ENCODE measurements at places on chromosomes 2 and 18.

DNA sequence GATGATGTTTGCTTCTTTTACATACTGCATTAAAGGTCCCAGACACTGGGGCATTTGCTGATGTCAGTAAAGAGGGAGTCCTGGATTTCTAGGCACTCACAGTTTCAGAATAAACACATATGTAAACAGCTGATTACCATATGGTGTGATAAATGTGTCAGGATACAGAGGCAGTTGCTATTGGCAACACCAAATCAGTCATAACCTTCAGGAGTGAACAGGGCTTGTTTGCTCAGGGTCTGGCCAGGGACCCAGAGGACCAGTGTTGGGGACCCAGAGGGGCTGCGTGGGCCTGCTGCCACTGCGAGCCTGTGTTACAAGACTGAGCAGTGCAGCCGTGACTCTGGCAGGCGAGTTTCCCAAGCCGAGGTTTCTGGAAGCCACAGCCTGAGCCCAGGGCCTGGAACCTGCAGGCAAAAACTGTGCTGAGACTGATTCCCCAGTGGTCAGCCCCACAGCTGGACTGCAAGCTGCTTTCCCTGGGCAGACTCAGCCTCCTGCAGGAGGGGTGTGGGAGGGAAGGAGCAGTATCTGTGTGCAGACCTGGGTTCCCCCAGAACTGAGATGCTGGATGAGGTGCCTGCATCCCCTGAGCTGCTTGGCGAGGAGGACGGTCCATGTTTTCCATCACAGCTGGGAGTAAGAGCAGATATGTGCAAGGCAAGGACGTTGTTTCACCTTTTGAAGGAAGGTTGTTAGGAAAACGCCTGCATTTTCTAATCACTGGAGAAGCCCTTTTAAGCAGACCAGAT is 23.6 kb downstream of the ASAP2 start:
- no peak for DNase-seq

GRCh38 chr18:77087393-77088141 is 45.0 kb downstream of the MBP start:
- no peak for DNase-seq

- no peak for DNase-seq
Observed at GRCh38 chr18:61992285-61992684, 99.5 kb upstream of the RNF152 start.

DNA sequence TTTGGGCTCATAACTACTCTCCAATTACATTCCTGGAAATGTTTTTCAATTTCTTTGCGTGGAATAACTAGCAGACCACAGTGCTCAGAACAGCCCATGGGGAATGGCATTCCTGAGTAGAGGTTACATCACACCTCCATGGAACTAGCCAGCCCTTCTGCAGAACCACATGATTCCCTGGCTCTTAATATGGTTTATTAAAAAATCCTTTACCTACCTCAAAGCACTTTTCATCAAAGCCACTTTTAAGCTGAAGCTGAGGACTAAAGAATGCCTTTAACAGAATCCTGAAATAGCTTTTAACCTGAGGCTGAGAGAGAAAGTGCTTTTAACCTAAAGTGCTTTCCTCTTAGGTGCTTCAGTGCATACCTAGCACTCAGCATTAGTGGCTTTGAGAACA is 376.3 kb downstream of the ARHGAP15 start:
- DNase-seq, result no peak

GRCh38 chr18:42436222-42436765 is 481.3 kb downstream of the PIK3C3 start:
- DNase-seq, result no peak

DNA sequence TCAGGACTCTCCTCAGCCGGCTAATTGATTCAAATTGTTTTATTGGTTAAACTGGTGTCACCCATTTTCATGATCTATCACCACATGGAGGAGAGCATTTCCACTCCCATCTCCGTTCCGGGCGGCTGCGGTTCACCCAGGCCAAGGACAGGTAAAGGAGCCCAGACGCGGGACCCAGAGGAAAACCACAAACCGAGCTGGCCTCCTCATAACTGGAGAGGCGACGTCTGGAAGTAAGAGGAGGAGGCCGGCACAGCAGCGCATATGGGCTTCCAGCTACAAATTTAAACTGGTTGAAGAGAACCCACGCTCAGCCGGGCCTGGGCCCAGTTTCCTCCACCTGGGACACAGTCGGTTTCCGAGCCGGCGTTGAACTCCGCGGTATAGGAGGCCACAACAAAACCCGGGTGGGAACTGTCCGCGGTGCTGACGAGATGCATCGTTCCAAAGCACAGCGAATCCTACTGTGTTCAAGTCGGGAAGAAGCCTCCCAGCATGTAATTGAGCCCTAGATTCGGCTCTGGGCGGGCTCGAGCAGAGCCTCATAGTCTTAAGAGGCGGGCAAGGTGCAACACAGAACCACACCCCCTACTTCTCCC is 3.0 kb upstream of the SKOR2 start:
- no peak for DNase-seq

DNA sequence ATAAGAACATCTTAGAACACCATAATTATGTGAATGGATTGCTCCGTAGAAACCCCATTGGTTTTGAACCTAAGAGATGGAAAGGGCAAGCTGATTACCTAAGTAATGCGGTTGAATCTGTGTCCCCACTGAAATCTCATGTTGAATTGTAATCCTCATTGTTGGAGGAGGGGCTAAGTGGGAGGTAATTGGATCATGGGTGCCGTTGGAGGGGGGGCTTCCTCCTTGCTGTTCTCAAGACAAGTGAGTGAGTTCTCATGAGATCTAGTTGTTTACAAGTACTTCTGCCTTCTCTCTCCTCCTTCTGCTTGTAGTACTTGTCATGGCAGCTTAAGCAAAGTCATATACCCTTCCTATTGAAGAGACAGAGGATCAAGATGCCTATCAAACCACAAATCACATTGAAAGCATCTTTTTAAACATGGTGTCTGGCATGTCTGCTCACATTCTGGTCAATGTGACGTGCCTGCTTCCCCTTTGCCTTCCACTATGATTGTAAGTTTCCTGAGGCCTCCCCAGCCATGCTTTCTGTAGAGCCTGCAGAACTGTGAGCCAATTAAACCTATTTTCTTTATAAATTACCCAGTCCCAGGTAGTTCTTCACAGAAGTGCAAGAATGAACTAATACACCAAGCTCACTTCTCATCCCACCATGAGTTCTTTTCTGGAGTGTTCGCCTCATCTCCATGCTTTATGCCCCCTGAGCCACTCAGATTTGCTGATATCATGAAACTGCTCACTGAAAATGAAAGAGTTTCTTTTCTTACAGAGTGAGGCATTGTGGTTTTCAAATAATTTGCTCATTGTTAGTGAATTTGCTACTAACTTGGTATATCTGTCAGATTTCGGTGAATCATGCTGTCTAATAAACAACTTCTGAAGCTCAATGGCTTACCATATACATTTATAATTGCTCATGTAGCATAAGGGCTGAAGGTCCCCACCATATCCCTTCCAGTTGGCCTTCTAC is 23.6 kb downstream of the KCNE4 start:
- no peak for DNase-seq

- DNase-seq, result no peak
Observed at GRCh38 chr2:172858473-172858745, 122.8 kb downstream of the RAPGEF4 start.

DNA sequence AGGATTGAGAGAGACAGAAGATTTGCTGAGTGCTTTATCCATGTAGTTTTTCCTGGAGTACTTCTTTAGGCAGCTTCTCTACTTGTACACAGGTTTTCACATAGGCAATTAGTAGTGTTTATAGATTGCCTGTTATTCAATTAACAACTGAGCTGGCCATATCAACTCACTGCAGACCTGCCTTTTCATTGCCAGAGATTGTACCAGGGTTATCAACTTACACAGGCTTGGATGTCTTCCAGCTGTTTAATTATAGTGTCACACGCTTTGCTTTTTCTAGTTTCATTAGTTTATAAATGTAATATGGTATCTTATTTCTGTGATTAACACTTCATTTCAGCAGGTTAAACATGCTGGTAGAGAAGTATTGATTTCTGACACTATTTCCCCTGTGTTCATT is 125.9 kb downstream of the GPD2 start:
- DNase-seq, result no peak

GRCh38 chr2:36677386-36677785 is 19.1 kb upstream of the VIT start:
- DNase-seq, result no peak

- DNase-seq, result no peak
Observed at GRCh38 chr2:193502363-193503035, 1307.8 kb upstream of the TMEFF2 start.

DNA sequence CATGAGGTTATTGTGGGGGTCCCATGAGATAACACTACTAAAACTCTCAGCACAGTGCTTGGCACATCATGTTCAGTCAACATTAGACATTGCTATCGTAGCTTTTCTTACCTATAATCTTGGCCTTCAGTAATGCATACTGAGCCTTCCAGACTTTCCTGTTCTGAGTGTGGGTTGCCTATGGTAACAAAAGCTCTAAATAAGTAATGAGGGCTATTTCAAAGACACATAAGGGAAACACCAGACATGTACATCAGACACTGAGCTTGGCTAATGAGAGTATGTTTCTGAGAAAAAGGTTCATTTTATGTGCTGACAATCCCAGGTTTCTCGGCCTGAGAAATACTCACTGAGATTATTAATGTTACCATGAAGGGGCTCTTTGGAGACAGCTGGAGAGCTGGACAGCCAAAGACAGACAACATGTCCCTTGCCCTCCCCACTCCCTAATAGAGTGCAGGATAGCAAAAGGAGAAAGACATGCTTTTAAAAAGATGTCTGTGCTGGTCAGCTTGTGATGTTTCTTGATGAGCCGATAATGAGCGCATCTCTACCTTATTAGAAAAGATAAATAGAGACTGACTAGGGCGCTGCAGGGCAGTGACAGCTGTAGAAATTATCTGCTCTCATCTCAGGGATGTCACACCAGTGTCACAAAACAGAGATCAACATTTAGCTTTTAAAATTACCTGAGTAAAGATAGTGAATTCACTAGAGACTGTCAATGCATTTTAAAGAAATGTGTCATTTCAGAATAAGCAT is 25.4 kb downstream of the POLE4 start:
- DNase-seq, result no peak

GRCh38 chr18:37853706-37854105 is 288.1 kb upstream of the CELF4 start:
- no peak for DNase-seq

- DNase-seq, result no peak
Observed at GRCh38 chr18:28149810-28150420, 27.0 kb downstream of the CDH2 start.

DNA sequence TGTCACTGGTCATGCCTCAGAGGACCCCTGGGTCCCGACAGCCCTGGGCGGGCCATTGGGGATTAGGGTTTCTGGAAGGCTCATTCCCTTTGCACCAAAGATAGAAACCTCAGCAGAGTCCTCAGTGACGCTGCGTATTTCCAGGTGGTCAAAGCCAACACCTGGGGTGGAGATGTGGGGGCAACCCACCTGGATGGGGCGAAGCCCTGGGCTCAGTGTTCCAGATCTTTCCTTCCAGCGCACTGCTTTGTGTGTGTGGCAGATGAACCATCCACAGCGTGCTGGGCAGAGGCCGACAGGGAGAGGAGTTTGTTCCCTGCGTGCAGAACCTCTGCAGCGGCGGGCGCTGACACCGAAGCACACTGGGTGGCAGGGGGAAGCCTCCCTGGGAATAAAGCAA is 143.9 kb downstream of the CTIF start:
- no peak for DNase-seq

- no peak for DNase-seq
Observed at GRCh38 chr18:45901654-45902210, 65.4 kb downstream of the EPG5 start.

GRCh38 chr18:49560624-49561288 is 1.1 kb upstream of the LIPG start:
- no peak for DNase-seq

- no peak for DNase-seq
Observed at GRCh38 chr2:217980591-217980990, 22.2 kb downstream of the TNS1 start.

DNA sequence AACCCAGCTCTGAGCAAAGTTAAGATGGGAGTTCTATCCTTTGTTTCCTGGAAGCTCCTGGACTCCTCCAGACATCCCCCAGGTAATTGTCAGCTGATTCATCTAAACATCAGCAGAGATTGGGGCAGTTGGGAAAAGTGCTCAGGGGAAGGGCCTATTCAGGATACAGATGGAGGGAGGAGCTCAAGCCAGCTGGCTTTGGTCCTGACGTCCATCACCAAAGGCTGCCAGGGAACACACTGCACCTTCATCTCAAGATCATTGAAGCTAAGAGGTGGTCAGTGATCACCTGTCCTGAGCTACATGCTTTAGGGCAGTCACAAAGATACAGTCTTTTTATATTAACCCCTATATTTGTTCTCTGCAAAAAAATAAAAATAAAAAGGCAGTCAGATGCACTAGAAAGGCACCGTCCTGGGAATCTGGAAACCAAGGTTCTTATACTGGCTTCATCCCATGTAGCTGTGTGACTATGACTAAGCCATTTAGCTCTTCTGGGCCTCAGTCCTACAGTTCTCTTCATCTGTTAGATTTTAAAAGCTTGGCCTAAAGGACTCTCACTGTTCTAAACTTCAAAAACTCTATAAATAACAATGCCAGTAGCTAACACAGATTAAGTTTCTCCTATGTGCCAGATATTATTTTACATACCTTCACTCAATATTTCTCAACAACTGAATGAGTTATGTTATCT is 446.5 kb downstream of the BCL11A start:
- no peak for DNase-seq

DNA sequence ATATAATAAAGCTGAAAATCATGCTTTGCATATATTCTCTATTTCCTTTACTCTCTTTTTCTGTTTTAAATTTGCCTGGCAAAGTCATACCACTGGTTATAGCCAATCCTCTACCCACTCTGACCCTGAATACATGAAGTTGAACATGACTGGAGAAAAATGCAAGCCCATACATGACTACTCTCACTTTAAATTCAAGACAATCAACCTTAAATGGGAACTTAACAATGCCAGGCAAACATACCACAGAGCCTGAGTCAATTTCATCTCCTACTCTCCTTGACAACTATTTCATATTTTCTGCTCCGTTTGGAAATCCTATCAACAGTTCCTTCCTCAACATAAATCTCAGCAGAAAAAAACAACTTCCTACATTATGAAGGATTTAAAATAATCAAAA is 22.6 kb downstream of the RAD51AP2 start:
- DNase-seq, result no peak

- no peak for DNase-seq
Observed at GRCh38 chr2:80454628-80455027, 150.1 kb upstream of the LRRTM1 start.

GRCh38 chr18:57900906-57901435 is 97.9 kb upstream of the ATP8B1 start:
- DNase-seq, result no peak

DNA sequence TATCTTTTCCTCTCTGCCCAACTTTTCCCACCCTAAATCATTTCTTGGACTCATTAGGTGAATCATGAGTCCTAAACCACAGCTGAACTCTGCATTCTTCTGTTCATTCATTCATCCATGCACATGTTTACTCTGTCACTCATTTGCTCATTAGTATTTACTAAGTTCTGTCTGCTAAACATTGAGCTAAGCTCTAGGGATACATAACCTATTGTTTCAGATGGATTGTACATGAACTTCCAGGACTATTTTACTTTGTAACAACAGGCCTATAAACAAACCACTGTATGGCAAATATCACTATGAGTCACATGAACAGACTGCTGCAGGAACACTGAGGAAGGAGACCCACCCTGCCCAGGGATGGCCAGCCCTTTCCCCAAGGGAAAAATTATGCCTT is 14.6 kb upstream of the DYNC2LI1 start:
- no peak for DNase-seq
